Choroid plexus epithelial cell (primary cell): ENCODE measurements at places on chromosomes 2 and 18.

- DNase-seq, result peak; percentile 100
Observed at GRCh38 chr2:237128026-237128703, 42.5 kb downstream of the COPS8 start.

DNA sequence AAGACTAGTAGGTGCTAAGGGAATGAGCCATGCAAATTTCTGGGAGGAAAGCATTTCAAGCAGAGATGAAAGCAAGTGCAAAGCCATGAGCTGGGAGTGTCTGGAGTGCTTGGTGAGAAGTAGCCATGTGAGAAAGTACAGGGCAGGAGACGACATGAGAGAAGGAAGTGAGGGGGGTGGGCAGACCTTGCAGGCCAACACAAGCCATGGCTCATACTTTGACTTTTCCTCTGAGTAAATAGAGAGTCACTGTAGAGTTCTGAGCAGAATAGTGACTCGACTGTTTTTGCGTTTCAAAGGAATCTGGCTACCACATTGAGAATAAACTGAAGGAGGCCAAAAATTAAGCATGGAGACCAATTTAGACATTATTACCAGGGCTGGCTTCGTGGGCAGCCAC lies 42.2 kb downstream of the SCN2A start:
- DNase-seq, result no peak

GRCh38 chr18:78742218-78742745 lies 237.3 kb upstream of the SALL3 start:
- no peak for DNase-seq

DNA sequence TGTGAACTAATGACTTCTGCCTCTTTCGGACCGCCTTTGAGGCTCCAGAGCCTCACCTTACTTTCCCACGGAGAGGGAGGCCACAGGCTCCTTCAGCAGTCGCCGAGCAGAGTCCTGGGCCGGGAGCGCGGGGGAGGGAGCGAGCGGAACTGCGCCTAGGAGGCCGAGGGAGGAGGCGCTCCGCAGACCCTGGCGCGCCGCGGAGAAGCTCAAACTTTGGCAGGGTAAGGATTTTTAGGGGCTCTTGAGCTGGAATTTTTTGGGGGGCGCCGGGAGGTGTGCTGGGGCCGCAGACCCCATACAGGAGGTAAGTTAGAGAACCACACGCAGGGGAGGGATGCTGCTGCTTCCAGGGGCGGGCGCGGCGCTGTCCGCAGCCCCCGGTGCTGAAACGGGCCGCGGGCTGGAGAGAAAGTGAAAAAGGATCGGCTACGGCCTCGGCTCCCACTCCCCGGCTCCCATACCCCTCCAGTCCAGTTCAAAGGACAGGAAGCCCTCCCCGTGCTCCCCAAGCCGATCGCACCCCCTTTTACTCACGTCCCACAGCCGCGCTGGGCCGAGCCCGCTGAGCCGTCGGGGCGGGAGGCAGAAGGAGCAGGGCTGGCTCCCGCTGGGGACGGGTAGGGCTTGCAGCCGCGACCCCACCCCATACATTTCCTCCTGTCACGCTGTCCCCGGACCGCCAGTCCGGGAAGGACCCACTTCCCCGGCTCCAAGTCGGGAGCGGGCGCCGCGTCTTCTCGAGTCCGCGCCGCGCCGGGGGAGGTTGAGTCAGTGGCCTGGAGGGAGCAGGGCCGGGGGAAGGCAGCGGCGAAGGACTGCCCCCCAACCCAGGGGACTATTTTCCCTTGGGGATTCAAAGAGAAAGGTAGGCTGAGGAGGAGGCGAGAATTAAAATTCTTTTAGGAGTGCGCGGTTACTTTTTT lies at the start of gene CNGA3:
TSS of gene CNGA3 (plus strand) at position 146 of the 926 bp plus-strand sequence. CDS start 23,520 bp downstream, outside the sequence.
- DNase-seq, result peak; percentile 26

DNA sequence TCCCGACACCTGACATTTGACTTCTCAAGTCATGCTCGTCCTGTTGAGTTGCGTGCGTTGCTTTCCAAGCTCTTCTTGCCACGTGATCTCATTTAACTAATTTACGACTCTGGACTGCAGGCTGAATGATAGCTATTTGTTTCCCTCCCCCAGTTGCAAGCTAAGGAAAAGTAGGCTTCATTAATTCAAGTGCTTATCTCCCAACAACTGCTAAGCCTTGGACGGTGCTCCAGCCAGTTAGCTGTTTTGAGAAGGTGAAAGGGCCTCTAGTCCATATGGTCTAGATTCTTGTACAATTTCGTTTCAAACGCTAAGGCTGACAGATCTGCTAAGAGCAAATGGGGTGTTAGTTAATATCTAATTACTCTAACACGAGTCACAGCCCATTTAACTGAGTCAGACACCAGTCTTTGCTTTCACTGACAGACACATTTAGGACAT lies 21.1 kb downstream of the GPR45 start:
- no peak for DNase-seq
